ENCODE measurements at places on chromosomes 2 and 18.

DNA sequence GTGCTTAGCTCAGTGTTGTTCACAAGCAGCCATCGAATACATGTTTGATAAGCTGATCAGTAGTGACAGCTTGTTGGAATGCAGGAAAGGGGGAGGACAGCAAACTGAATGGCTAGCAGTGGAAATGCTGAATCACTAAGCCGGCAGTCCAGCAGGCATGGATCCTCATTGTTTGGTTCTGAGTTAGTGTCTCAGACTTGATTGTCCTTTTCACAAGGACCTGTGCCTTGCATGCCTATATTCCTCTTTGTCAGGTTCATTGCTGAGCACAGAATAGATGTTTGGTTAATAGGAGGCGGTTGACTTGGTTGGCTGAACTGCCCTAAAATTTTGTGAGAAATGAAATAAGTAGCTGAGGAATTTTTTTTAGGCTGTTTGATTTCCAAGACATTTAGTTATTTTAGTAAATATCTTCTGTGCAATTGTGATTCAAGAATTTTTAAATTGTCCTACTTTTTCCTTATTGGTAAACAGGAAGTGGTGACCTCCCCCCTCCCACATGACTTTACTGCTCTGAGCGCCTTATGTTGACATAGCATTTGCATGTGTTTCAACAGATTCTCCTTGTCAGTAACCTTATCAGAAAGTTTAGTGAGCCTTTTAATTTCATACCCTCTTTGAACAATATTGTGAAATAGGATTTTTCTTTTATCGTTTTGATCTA is 21.4 kb upstream of the STON1 start:
- no peak for DNase-seq

DNA sequence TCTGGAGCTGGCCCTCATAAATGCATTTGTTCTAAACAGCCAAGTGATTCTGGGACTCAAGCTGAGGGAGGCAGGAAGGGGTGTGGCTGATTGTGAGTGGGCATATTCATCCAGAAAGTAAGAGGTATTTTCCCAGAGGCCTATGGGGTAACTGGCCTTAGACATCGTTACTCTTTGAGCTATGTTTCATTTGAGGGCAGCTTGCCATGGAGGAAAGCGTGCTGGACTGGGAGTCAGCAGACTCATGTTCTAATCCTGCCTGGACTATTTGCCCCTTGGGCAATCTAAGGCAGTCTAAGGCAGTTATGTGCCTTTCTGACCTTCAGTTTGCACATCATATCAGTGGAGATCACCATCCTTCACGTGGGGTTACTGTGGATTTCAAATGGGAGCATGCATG is 93.5 kb upstream of the SLC14A2 start:
- no peak for DNase-seq

DNA sequence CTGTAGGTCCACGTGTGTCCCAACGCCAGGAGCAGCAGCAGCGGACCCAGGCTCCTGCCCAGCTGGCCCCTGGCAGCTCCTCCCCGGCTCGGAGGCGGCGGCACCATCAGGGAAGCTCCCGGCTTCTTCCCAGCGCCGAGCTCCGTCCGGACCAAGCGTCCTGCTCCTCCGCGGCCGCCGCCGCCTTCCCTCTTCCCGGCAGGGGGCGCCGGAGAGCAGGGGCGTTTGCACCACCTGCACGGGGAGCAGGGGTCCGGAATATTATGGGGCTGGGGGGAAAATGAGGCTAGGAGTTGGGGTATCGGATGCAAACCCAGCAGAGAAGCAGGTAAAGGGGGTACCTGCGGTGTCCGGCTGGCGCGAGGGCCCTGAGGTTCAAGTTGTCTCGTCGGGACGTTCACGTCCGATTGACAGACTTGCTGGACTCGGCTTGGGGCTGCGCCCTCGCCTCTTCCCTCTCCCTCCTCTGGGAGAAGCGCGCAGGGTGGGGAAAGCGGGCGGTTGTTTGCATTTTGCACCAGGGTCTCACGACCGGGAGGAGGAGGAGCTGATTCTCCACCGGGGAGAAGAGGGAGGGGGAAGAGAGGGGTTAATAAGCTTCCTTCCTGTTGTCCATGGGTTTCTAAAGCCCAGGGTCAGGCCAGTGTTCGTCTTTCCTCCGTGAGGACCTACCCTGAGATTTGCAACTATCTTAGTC is at the start of gene CCBE1:
Gene CCBE1, minus strand, starts transcription at position 188 of the 697 bp plus-strand sequence.
- DNase-seq, result no peak

GRCh38 chr18:59823596-59824195 is 76.1 kb upstream of the PMAIP1 start:
- DNase-seq, result no peak

- DNase-seq, result no peak
Observed at GRCh38 chr2:98809116-98809515, 78.2 kb upstream of the MGAT4A start.

- DNase-seq, result no peak
Observed at GRCh38 chr2:15584767-15585469, 6.8 kb upstream of the DDX1 start.

DNA sequence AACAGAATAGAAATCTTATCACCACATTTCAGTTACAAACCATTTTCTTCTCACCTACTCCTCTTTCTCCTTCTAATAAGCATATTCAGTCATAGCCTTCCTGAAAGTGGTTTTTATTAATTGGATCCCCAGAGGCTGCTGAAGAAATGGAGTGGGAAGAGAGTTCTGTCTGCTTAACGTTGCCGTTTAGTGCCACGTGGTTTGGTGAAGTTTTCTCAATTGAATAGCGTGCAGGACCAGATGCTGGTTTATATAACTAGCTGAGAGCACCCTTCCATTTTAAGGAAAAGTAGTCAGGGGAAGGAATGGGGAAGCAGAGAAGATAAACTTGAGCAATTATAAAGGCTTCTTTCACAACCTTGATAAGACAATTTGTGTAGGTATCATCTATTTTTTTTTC is 318.7 kb downstream of the PTH2R start:
- DNase-seq, result no peak

DNA sequence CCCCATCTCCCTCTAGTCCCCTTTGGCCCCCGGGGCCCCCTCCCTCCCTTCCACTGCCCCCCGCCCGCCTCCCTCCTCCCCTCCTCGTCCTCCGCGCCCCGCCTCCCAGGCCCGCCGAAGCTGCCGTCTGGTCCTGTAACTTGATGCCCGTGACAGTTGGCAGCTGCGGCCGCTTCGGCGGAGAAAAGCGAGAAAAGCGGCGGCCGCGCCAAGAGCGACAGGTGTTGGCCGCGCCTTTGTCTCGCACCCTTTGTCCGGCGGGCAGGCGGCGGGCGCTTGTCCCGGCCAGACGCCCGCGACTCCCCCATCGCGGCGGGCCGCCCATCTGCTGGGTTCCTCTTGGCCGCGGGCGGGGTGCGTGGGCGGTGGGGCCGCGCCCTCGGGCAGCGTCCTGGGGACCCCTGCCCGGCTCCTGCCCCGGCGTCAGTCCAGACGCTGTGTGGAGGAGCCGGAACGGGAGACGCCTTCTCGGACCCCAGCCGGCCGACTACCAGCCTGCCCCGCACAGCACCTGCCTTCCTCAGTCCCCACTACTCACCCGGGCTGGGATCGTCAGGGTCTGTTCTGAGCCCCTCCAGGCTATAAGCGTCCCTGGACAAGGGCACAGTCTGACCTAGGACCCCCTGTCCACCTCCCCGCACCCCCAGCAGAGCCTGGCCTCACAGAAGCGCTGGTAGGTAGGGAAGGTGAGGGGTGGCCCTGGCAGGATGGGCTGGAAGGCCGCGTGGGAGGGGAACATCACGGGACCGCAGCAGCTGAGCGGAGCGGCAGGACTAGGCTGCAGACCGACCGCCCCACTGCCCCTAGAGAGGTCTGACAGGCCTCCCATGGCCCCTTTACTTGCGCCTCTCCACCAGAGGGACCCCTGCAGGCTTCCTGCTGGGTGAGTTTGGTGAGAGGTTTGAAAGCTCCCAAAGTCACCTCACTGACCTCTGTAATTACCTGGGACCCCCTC is 1.2 kb upstream of the HES6 start:
- DNase-seq, result no peak

- no peak for DNase-seq
Observed at GRCh38 chr2:36290306-36290856, 65.2 kb upstream of the CRIM1 start.

DNA sequence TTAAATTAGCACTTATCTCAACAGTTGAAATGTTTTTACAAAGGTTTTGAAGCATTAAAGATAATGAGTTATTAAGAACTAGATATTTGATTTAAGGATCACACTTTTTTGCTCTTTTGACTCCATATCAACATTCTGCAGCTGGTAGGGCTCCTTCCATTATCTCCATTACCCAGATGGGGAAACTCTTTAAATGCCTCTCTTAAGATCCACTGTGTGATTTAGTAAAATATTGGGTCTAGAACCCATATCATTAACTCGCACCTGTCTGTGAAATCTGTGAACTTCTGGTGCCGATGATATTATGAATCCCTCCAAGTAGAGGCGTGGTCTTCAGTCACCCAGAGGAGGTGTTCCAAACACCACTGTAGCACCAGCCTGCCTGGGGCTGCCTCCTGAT is 466.2 kb downstream of the TSN start:
- no peak for DNase-seq

GRCh38 chr2:106868275-106868674 is 17.7 kb downstream of the ST6GAL2 start:
- no peak for DNase-seq

- DNase-seq, result no peak
Observed at GRCh38 chr18:22559414-22560274, 141.9 kb upstream of the CTAGE1 start.

GRCh38 chr18:53426666-53427184 is 797.7 kb downstream of the MBD2 start:
- DNase-seq, result no peak

- no peak for DNase-seq
Observed at GRCh38 chr18:8615397-8616027, 6.3 kb downstream of the RAB12 start.

DNA sequence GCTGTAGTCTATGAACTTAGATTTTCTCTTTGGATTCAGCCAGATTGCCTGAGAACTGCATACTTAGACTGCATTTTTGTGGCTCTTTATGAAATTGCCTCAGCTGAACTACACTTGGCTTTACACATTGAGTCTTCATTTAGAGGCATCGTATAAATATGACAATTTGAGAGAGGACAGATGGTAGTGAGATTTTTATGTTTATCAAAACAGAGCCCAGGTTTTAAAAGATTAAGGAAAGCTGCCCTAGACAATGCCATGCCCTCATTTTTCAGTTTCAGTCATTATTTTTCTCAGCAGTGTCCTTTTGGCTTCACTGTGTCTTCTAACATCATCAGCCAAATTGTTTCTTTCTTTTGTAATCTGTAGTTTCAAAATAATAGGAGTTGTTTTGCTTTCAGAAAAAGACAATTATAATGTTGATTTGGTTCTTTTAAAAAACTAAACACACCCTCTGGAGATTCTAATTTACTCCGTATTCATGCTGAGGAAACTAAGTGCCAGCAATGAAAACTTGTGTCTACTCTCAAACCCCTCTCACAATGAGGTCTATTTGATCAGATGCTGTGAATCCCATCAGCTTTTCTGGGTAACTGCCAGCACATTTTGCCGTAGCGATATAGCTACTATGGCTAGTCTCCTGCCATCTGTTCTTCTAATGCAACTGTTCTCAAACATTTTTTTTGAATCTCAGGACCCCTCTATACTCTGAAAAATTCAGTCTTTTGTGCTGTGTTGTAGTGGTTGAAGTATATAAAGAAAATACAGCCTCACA is 46.2 kb downstream of the TWSG1 start:
- DNase-seq, result no peak

DNA sequence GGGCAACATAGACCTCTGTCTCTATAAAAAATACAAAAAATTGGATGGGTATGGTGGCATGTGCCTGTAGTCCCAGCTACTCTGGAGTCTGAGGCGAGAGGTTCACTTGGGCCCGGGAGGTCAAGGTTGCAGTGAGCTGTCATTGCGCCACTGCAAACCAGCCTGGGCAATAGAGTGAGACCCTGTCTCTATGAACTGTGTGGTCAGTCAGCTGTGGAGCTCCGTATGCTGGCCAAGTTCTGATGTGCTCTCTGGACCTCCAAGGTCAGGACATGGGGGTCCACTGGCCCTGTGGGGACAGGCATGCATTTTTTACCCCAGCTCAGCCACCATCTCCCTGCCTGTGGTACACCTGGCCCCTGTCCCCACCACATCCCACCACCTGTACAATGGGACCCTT is 71.6 kb downstream of the TMEM131 start:
- no peak for DNase-seq

DNA sequence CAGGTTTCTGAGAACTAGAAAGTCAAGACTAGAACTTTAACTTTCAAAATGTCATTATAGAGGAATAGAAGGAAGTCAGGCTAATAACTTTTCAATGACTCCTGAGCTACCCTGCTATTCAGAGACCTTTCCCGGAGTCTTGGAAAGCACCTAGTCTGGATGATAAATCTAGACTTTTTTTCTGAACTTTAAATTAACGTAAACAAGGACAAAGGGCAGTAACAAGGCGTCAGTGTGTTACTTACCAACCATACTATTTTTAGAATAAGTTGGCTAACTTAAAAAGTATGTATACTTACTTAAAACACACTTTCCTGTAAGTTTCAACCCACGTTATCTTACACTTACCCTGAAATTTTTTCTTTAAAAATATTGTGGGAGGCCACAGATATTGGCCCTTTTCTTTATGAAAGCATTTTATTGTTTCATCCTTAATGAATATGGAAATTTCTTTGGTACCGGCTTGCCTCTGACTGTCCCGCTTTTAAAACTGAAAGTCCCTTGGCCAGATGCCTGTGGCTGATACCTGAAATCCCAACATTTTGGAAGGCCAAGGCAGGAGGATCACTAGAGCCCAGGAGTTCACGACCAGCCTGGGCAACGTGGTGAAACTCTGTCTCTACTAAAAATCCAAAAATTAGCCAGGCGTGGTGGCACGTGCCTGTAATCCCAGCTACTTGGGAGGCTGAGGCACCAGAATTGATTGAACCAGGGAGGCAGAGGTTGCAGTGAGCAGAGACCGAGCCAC is 9.7 kb downstream of the PMAIP1 start:
- no peak for DNase-seq

DNA sequence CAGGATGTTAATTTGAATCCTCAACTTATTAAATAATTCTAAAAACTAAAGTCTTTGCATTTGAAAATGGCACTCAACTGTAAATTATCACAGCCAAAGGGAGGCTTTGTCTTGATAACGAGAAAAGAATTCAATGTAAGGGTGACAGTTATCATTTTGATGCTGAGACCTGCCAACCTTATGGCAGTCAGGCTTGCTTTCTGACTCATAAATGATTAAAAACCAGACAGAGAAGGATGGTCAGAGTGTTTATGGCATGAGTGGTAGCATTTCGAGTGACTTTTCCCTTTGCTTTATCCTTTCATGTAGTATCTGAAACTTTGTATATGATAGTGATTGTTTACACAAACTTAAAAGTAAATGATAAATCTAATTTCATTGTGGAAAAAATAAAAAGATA is 53.9 kb upstream of the EPC2 start:
- no peak for DNase-seq
